ENCODE measurements at places on chromosomes 4 and X. TPM values are rescaled to one million over a fixed set of nuclear protein-coding genes. Genes with fewer than 3 reads are reported as not detected.
A peak's percentile ranks its signal among the peaks of the same experiment; 100 is the strongest.

- no peak for ATAC-seq
Measured at GRCh38 chr4:156663663-156664062, 307.9 kb downstream of the PDGFC start.

GRCh38 chr4:124941267-124941666 is 228.7 kb upstream of the ANKRD50 start:
- ATAC-seq = no peak

DNA sequence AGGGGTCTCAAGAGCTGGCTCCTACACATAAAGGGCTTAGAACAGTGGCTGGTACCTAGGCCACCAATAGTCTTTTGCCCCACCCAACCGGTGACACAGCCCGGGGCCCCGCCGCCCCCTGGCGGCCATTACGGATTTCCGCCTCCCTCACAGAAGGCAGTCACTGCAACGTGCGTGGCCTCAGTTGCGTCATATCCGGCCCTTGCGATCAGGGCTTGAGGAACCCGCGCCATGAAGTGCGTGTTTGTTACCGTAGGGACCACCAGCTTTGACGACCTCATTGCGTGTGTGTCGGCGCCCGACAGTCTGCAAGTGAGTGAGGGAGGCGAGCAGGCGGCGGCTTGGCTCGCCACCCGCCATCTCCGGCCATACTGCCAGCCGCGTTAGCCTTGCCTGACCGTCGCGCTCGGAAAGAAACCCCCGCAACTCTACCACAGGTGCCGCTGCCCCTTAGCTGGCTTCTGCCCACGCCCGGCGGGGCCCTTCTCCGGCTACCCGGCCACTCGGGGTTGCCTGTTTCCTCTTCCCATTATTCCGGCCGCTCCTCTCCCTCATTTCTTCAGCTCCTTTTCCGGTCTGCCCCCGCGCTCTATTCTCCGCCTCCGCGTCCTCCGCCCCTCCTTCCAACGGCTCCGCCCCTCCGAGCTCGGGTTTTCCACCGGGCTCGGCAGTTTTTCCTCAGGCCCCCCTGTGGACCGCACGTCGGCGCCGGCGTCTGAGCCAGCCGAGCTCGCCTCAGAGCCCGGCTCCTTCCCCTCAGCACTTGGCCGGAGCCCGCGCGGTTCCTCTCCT is at the start of gene ALG13:
ALG13 (plus strand) TSS at position 183 of the 792 bp plus-strand sequence; CDS start at position 232, 49 bp downstream.
- peak; percentile 95 for ATAC-seq

- no peak for ATAC-seq
Measured at GRCh38 chrX:9595174-9595573, 130.3 kb downstream of the TBL1X start.

GRCh38 chr4:7379719-7380118 is 55.0 kb downstream of the PSAPL1 start:
- no peak for ATAC-seq

DNA sequence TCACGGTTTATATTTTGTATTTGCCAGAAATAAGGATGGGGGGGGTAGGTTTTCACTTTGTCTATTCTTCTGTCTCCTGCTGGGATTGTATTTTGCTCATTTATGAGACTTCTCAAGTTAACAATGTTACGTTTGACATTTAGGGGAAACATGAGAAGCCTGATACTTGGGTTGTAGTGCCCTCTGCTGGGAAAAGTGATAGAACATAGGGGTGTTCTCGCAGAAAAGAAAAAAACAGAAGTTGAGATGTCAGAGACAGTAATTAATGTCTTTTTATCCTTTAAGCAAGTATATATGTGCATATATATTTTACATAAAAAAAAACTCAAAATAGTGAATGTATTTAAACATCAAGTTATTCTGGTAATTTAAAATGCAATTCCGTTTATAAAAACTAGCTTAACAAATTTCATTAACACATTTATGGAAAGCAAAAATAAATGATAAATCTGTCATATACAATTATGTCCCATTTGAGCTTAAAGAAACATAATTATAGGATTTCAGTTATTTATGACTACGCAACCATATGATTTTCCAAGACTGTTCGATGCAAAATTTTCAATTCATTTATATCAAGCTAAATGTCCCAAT is 46.0 kb upstream of the TMPRSS11F start:
- ATAC-seq = no peak

- ATAC-seq = no peak
Measured at GRCh38 chr4:108035691-108036090, 46.0 kb downstream of the HADH start.

DNA sequence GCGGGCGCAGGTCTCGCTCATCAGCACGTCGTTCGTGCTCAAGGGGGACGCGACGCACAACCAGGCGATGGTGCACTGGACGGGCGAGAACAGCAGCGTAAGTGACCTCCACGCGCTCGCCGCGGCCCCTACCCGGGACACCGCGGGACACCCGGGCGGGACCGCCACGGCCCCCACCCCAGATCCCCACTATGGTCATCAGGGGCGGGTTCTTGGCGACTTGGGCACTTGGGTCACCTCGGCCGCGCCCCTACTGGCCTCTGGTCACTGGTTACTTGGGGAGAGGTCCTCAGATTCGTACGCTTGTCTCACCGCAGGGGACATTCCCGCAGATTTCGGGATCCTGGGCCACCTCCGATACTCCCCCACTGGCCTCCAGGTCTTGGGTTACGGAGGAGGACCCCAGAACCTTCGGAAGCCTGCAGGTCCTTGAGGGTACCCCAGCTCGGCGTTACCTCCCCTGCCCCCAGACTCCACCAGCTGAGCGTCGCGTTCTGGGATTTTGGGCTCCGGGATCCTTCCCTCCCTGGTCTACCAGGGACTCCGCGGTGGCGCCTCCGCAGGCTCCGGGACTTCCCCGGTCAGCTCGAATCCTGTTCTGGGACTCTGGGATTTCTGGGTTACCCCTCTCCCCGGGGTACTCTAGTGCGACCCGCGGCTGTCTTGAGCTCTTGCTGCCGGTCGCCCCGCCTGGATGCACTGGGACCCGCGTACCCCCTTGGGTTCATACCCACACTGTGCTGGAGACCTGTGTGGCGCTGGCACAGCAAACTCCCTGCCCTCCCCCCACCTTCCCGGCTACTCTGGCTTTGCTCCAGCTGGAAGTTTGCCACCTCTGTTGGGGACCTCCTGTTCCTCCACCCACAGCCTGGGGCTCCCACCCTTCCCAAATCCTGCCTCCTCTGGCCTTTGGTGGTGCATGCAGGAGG is 956 bp downstream of the SORCS2 start:
- peak; percentile 23 for ATAC-seq

- no peak for ATAC-seq
Measured at GRCh38 chr4:154009191-154009590, 220.3 kb upstream of the SFRP2 start.

DNA sequence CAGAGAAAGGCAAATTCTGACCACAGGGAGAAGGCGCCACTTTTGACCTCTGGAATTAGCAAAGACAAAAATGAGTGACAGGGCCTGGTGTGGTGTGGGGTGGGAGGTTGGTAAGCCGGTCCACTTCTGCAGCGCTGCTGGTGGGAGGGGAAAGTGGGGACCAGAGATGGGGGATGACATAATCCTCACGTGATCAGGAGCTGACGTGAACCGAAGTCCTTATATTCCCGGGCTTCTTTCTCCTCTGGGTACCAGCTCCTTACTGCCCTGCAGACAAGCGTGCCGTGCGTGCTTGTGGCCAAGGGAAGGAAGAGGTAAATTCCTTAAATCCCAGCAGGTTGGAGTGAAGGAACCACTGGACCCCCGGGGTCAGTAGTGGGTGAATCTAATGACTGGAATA is at the start of gene TCEAL7:
TCEAL7 (plus strand) TSS at position 249 of the 400 bp plus-strand sequence. CDS start 1,165 bp downstream, outside the sequence.
- peak; percentile 71 for ATAC-seq

- no peak for ATAC-seq
Measured at GRCh38 chr4:177490769-177491168, 48.5 kb upstream of the AGA start.

DNA sequence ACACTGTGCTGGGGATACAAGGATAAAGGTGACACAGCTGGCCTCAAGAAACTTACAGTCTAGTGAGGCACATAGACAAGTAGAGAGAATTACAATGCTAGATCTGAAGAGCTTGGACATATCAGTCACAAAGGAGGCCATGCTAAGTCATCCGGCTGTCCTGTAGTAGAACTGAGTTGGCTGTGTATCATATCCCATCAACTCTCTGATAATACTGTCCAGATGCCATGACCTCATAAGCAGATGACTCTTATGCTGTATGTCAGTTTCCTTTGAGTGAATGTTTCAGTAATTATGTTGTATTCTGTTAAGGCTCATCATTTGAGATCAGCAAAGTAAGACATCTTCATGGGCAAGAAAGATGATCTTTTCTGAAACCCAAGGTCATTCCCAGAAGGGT is 442.9 kb downstream of the MID1IP1 start:
- no peak for ATAC-seq

DNA sequence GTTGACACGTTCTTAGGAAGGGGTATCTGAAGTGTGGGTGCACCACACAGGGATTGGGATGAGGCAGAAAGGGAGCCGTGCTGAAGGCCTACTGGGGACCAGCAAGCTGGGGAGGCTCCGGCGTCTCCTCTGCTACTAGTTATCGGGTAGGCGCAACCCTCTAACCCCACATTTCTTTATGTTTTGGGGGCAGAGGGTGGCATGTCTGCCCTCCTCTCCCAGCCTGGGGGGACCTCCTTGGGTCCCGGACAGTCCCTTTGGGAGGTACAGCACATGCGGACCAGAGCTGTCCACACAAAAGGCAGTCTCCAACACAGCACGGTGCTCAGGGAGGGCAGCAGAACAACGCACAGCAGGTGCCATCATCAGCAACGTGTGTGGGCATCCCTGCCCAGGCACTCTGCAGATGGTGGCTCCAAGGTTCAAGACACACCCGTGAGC is 33.2 kb downstream of the WDR1 start:
- no peak for ATAC-seq

GRCh38 chr4:24816797-24817196 is 21.4 kb downstream of the SOD3 start:
- ATAC-seq = no peak

DNA sequence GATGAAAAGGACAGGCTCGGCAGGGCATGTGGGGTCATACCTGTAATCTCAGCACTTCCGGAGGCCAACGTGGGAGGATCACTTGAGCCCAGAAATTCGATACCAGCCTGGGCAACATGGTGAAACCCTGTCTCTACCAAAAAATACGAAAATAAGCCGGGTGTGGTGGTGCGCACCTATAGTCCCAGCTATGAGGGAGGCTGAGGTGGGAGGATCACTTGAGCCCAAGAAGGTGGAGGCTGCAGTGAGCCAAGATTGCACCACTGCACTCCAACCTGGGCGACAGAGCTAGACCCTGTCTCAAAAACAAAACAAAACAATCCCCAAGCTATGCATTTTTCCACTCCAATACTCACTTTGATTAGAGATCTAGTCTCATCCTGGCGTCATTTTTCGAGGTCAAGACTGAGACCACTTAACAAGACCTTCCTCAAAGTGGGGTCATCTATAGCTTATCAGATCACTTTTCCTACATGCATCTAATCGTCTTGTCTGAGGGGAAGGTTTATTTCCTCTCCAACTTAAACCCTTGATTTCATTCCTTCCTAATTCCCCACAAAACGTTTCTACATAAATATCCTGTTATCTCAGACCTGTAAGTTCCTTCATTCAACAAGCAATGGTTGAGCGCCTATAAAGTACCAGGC is 1.3 kb downstream of the NKAP start:
- no peak for ATAC-seq

DNA sequence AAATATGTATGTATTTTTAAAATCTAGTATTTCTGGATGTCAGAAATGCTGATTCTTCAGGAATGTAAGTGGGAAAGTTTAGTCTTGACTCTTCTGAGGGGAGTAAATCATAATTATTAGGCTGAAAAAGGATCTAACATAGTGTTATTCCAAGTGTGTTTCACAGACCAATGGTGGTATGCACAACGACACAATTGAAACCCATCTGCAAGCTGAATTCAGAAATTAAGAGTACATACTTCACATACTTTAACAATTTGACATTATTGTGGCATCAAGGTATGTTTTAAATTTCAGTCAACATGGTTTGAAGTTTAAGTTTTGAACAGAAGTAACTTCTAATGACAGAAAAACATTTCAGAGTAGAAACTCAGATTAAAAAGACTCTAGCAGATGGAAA is 236.7 kb downstream of the SLC7A11 start:
- ATAC-seq = no peak

The SLC38A5 gene
- 5.0 TPM for total RNA-seq

The PAGE2B gene
- not detected for total RNA-seq

The DCAF12L2 gene
- 1.8 TPM for total RNA-seq

The CACNA1F gene
- not detected for total RNA-seq

The FAM47A gene
- total RNA-seq = not detected
